Immature natural killer cell (primary cell): ENCODE measurements at places on chromosomes 11 and 22. TPM values are rescaled to one million over a fixed set of nuclear protein-coding genes. Genes with fewer than 3 reads are reported as not detected.
A peak's percentile ranks its signal among the peaks of the same experiment; 100 is the strongest.

The GRAMD1B gene
- 0.78 TPM for polyA plus RNA-seq

DNA sequence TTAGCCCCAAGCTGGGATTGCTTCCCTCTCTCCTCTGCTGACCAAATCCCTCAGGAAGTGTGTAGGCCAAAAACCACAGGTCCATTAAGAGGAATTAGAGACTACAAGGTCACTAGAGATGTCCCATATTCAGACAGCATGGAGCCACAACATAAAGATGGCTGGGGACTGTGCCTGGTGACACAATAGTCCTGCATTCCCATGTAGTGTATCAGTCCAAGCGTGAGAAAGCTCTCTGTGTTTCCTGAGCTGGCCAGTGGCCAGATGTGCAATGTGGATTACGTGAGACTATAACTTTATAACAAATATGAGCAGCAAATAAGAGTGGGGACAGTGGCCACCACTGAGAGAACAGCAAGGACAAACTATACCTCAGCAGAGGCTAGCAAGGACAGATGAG is 7.6 kb upstream of the MS4A10 start:
- no peak for DNase-seq

- DNase-seq, result peak; percentile 82
These were observed at the start of gene TMEM123 for GRCh38 chr11:102452461-102453301. TSS of gene TMEM123 (minus strand) at chr11:102452765. CDS start at chr11:102452623, 142 bp downstream.

GRCh38 chr22:46848197-46848596 is 85.7 kb downstream of the TBC1D22A start:
- DNase-seq, result no peak

The FJX1 gene
- not detected for polyA plus RNA-seq

The MEI1 gene
- polyA plus RNA-seq, result 178 TPM

DNA sequence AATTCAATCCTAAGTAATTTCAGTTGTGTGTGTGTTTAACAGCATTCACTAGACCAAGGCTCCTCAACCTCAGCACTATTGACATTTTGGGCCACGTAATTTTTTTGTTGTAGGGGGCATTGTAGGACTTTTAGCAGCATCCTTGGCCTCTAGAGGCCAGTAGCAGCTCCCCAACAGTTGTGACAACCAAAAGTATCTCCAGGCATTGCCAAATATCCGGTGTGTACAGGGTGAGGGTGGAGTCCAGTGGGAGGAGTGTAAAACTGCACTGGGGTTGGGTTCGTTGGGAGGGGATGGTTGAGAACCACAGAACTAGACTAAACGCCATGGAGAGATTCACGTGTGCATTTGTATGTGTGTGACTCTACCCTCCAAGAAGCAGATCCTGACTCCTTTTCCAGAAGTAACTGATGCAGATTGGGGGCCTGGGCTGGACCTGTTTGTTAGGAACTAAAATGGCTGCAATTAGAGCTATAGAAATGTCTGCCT is 5.9 kb upstream of the PHF21A start:
- DNase-seq, result peak; percentile 68

The APOL3 gene
- 83.5 TPM for polyA plus RNA-seq
